ENCODE measurements at places on chromosomes 7 and 10.

DNA sequence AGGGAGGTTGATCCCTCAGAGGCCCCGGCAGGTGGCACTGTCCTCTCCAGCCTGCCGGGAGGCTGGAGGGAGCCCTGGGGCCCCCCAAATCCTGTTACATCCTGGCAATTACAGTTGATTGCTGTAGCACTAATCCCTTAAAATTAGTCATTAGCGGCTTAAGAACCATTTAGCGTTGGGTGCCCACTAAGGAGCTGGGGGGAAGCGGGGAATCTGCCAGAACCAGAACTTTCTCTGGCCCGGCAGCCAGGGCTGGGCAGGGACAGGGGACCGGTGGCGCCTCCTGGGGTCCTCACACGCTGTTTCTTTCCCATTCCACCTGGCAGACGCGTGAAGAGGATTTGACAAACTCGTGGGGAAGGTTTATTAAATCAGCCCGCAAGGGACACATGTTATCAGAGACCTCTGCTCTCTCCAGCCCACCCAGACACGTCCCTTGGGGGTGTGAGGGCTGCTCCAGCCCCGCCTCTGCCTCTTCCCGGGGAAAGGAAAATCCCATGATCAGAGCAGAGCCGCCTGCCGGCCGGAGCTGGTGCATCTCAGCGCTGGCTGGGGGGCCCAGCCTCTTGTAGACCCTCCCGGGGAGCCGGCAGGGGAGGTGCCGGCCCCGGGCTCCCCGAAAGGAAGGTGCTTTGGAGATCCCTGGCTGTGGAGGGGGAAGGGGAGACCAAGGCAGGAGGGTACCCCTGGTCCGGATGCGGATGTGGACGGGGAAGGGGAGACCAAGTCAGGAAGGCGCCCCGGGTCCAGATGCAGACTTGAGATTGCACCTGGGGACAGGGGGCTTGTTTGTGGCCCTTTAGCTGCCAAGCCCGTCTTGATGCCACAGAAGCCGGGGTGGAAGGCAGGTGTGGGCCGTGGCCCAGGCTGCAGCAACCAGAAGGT lies 142.7 kb downstream of the ELFN1 start:
- DNase-seq = no peak

DNA sequence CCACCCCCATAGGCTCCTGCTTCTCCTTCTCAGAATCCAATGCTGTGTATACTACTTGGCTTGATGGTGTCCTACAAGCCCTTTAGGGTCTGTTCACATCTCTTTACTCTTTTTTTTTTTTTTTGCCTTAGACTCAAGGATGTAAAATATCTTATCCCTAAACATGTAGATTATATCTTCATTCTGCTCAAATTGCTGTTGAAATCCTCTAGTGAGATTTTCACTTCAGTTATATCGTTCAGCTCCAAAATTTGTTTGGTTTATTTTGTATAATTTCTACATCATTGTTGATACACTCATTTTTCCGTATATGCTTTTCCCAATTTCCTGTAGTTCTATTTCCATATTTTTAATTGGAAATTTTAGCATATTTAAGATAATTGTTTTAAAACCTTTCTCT lies 1.8 kb upstream of the AKR1C3 start:
- DNase-seq = no peak

GRCh38 chr10:108653531-108653930 lies 1269.8 kb downstream of the XPNPEP1 start:
- DNase-seq = no peak

- DNase-seq = no peak
Measured at GRCh38 chr10:44865289-44865671, 45.9 kb upstream of the TMEM72 start.

DNA sequence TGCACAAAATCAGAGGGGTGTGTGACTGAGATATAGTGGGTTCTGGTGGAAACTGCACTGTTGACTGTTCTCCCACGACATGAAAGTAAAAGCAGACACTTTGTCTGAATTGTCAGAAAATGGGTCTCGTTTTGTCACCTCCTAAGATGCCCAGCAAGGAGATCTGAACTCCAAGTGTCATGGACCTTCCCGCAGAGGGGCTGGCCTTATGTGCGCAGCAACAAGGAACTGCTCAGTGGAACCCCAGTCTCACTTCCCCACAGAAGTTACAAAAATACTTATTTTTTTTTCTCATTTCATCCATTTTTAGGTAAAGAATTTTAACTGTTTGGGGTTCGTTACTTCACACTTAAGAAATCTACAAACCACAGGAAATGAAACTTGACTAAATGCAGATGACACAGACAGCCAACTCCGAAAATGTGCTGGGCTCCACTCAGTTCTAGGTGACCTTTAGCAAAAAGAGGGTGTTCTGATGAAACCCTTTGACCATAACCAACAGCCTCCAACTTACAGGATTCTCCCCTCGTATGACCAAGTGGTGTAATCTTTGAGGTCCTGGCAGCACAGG lies 115.0 kb downstream of the FAM107B start:
- peak; percentile 8 for DNase-seq

GRCh38 chr10:119502209-119502608 lies 40.3 kb downstream of the RGS10 start:
- peak; percentile 88 for DNase-seq

GRCh38 chr10:85138046-85138445 lies 809.7 kb downstream of the CCSER2 start:
- DNase-seq = no peak

GRCh38 chr10:79385804-79386531 lies 38.7 kb downstream of the PPIF start:
- peak; percentile 35 for DNase-seq

DNA sequence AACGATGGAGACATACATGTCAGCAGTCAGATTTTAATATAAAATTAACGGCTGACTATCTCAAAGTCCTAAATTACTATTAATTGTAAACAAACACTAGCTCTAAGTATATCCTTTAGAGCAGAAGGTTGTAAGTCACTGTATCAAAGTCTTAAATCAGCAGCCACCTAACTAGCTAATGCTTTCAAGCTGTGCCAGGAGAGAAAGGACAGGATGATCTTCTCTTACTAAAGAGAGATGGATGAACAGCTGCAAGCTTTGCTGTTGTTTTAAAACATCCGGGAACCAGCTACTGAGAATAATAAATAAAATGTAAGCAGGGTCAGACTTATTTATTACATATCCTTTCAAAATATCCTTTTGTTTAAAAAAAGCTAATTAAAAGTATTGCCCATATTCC lies 24.0 kb upstream of the ABLIM1 start:
- no peak for DNase-seq

- no peak for DNase-seq
Measured at GRCh38 chr10:78336402-78336791, 302.7 kb downstream of the RPS24 start.

- DNase-seq = no peak
Measured at GRCh38 chr7:156167417-156167807, 355.1 kb upstream of the SHH start.

DNA sequence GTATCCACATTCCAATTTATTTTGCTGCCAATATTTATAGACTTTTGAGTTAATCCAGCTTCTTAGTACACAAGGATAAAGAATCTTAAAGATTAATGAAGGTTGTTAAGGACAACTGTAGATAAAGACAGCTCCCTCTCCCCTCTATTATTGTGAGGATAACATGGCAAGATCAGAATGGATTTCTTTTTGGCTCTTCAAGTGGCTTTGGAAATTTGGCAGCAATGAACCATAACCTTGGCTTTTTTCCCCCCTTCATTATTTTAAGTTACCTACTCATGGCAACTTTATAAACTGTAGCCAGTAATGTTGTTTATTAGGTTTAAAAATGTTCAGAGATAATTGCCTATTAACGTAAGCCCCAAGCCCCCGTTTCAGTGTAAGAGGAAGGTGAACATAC lies 131.1 kb upstream of the SLC26A5 start:
- no peak for DNase-seq

GRCh38 chr10:44863344-44864047 lies 47.6 kb upstream of the TMEM72 start:
- no peak for DNase-seq

DNA sequence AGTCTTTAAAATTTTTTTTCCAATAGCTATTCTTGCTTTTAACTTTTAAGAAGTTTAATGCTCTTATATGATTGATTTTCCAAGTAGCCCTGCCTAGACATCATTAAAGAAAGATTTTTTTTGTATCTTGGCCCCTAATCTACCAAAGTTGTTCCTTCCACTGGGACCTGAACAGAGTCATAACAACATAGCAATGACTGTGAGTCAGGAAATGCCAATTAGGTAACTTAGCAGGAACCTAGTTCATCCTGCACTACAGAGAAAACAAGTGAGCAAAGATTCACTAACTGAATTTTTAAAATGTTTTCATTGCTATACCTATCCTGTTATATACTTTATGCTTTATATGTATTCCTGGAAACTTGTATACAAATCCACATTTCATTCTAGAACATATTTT lies 284.7 kb downstream of the BICC1 start:
- no peak for DNase-seq

- DNase-seq = no peak
Measured at GRCh38 chr10:62333135-62333889, 40.9 kb upstream of the ZNF365 start.

DNA sequence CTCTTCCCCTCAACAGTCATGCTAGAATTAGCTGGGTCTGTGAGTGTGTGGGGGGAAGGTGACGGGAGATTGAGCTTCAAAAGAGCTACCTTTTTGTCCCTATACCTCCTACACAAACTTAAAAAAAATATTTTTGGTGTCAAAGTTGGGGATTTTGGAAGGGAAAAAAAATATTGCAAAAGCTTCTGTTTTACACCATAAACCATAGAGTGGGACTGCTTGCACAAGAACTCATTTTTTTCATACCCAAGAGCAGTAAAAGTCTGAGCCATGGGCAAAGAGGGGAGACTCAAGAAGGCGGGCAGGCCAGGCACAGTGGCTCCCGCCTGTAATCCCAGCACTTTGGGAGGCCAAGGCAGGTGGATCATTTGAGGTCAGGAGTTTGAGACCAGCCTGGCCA lies 9.4 kb upstream of the ZDHHC4 start:
- no peak for DNase-seq

DNA sequence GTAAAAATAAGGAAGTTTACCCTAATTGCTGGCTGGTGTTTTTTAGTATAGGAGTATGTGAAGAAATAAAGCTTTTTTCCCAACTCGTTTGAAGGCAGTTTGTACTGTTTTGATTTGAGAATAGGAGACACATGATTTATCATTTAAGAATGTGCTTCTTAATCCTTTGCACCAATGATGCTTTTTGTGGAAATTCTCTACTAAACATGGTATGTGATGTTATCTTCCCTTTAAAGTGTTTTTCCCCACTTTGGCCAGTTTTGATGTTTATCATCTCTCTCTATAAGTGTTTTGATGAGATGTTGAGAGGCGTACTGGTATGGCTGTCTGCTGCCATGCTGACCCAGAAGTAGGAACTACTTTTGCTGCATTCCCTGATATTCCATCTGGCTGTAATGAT lies 85.1 kb downstream of the SUGCT start:
- no peak for DNase-seq

GRCh38 chr10:36531621-36532020 lies 593.8 kb upstream of the ANKRD30A start:
- no peak for DNase-seq

DNA sequence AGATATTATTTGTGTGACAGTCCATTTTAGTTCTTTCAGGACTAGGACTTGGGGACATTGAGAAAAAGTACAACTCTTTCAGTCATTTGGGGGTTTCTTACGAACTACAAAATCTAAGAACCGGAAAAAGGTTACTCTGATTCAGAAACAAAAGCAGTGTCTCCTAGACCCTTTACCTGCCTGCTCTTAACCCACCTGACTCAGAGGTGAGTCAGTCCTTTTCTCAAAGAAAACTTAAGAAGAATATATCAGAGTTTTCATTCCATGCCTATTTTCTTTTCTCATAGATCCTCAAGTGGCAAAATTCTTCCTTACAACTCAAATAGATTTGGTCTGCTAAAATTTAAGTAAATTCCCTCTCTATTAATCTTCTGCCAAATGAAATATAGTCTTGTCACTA lies 114.9 kb upstream of the PTN start:
- no peak for DNase-seq

GRCh38 chr7:12322284-12322902 lies 81.3 kb downstream of the VWDE start:
- no peak for DNase-seq

DNA sequence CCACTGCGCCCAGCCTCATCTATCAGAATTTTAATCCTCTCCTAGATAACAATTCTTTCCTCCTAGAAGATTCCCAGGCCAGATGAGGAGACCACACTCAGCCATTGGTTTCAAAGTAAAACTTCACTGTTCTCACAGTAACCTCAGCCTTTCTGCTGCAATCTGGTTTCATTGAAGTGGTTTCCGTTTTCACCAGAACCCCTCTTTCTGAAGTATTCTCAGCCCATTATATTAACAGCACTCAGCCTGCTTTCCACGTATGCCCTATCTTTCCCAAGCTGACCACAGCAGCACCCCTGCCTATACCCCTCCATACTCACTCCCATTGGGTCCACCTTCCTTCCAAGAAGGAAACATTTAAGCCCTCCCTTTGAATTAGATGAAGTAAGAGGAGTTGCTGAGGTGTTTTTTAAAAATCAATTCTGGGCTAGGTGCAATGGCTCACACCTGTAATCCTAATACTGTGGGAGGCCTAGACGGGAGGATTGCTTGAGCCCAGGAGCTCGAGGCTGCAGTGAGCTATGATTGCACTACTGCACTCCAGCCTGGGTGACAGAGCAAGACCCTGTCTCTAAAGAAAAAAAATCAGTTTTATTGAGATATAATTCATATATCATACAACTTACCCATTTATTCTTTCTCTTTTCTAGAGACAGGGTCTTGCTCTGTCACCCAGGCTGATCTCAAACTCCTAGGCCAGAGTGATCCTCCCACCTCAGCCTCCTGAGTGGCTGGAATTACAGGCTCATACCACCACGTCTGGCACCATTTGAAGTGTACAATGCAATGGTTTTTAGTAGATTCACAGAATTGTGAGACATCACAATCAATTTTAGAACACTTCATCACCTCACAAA lies 11.3 kb downstream of the PLAU start:
- no peak for DNase-seq

- no peak for DNase-seq
Measured at GRCh38 chr10:49579621-49580020, 30.5 kb upstream of the SLC18A3 start.

DNA sequence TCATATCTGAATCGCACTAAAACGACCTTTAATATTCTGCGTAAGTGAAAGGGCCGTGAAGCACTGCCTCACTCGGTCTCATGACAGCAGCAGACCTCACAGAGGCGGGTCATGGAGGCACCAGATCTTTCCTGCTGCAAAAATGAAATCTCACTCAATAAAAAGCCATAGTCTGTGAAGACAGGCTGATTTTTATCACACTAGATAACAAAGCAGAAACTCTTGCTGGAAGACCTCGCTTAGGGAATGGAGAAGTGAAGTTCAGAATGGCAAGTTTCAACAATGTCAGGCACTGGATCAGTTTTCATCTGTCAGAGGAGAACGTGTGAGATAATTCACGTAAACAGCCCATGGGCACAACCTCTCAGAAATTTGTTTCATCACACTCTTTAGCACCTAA lies 8.0 kb downstream of the SEPHS1 start:
- no peak for DNase-seq

- no peak for DNase-seq
Measured at GRCh38 chr7:105890290-105890997, 14.0 kb upstream of the ATXN7L1 start.

GRCh38 chr10:19014034-19014433 lies 34.6 kb upstream of the MALRD1 start:
- DNase-seq = no peak

All from CD8-positive, alpha-beta memory T cell (primary cell).